ENCODE measurements at places on chromosomes 16 and 17.
A peak's percentile ranks its signal among the peaks of the same experiment; 100 is the strongest.

DNA sequence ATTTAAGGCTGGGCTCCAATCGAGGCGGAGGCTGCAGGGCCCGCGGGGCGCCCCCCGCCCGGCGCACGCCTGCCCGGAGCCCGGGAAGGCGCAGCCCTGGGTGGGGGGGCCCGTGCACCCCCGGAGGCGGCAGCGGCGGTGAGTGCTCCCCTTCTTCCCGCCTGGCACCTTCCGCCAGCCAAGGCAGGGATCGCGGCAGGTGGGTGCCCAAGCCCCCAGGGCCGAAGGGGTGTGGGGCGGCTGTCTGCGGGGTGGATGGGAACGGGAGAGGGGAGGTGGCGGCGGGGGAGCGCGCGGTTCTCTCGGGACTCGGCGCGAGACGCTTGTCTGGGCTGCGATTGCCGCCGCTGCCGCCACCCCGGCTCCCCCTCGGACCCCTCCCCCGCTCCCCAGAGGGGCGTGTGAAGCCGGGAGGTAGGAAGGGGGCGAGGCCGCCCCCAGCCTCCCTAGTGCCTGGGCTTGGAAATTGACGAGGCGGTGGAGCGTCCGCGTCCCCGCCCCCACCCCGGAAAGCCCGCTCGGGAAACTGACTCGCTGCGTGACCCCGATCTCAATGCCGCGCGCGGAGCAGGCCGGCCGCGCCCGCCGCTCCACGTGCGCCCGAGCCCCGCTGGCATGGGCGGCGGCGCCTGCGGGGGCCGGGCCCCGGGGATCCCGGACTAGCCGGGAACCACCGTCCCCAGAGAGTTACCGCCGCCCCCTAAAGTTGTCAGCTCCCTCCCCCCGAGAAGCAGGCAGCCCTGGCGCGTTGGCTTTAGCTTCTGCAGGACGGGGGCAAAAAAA is 231.5 kb downstream of the MRTFB start:
- no peak for DNase-seq

GRCh38 chr16:12020009-12020408 is 43.5 kb downstream of the SNX29 start:
- DNase-seq, result no peak

DNA sequence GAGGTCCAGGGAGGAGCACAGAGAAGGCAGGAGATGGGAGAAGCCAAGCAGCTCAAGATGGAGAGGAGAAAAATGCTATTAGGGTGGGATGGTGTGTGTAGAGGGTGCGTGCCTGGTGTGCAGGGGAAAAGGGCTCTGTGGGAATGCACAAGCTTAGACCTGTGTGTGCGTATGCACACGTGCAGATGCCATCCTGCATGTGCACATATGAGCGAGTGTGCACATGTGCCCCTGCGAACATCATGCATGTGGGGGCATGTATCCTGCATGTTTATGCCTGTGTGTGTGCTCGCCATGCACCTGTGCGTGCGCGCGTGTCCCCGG is 438 bp upstream of the KCNJ12 start:
- no peak for DNase-seq

GRCh38 chr17:1650731-1651558 is 1.3 kb upstream of the RILP start:
- no peak for DNase-seq

DNA sequence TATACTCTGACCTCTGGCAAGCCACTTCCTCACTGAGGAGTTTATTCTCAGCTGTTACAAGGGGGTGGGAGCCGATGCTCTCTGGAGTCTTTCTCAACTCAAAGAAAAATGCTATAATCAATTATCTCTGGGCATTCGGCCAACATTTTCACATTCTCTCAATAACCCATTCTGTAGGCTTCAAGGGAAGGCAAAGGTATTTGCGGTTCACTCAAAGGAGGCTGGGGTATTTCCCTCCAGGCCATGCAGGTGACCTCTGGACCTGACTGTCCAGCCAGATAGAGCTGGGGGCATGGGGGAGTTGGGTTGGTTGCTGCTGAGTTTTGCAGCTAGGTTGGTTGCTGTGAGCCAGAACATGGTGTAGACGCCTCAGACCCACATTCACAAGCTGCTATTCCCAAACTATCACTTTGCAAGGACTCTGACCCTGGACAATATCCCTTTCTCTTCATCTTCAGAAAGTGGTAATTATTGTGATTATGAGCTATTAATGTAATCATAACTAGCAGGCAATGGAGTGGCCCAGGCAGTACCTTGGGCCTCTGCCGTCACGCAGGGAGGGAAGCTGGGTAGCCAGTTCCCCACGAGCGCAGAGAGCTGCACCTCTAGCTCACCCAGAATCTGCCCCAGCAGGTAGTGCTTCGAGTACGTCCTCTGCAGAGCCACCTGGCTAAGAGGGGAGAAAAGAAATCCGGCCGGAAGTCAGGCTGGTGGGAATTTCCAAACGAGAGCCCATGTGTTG is 42.1 kb downstream of the AIPL1 start:
- peak; percentile 9 for DNase-seq

DNA sequence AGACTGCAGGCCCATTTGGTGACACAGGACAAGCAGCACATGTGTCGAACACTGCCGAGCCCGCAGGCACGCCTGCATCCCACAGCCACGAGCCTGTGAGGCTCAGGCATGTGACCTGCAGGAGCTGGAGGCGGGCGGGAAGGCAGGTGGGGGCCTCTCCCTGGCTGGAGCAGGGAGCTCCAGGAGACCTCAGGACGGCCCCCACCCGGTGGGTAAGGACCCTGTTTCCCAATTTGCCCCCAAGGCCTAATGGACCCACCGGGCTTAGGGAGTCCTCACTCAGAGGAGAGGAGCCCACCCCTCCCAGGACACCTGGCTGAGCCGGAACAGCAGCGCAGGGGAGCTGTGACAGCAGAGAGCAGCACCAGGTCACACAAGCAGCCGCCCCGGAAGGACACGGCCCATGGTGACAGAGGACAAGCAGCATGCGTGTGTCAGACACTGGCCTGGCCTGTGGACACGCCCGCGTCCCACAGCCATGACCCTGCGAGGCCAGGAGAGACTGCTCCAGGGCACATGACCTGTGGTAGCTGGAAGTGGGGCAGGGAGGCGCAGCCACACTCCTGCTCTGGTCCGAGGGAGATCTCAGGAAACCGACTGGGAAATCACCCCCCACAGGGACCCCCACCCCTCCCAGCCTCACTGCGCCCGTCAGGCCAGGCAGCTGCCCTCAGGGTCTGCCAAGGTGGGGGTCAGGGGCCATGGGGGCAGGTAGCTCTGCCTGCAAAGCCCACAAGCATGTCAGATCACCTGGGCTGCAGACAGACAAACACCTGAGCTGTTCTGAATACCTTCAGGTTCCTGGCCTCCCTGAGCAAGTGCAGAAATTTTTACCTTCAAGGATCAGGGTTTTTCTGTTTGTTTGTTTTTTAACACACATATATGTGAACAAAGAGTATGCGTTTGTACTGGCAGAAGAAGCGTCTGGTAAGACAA is 2.4 kb downstream of the SPSB3 start:
- no peak for DNase-seq

DNA sequence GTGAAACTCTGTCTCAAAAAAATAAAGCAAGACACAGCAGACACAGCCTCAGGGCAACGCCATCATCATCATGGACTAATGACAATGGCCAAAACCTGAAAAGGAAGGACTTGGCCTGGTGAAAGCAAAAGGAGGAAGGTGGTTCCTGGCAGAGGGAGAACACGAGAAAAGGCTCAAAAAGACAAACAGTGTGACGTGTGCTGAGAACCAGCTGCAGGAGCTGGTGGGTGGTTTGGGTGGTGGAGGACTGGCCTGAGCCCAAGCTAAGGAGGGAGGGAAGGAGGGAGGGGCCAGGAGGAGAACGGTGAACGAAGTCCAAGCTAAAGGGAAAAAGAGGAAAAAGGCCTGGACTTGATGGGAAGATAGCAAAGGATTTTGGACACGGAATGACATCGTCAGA is 85.1 kb downstream of the SLC39A11 start:
- no peak for DNase-seq

- DNase-seq, result no peak
Observed at GRCh38 chr16:62664566-62664965, 628.3 kb upstream of the CDH8 start.

GRCh38 chr17:72976971-72977770 is 115.3 kb downstream of the SLC39A11 start:
- no peak for DNase-seq

DNA sequence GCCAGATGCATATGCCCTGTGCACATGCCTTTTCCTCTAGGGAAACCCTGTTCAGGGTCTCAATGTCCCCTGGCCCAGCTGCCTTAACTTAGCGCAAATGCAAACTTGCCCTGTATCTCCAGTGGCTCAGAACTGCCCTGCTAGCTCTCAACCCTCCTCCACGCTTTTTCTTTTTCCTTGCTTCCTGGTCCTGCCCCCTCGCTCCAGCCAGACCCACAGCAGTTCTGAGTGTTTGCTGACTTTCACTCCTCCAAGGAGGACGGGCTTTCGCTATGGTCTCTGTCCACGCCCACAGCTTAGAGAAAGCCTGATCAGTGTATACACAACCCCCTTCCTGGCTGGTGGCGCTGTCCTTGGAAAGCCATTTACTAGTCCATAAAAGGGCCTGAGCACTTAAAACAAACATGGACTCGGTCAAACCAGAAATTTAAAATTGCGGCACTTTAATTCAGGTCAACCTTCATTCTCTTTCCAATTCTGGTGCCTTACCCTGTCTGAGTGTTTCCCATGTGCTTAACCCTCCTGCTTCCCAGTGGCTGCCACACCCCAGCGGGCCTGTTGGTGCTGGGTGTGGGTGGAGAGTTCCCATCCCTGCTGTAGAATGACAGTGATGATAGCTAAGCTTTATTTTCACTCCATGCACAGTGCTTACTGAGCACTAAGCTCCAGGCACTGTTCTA is 15.6 kb upstream of the TMEM98 start:
- DNase-seq, result no peak

- DNase-seq, result no peak
Observed at GRCh38 chr16:35574454-35575431, 2115.3 kb downstream of the TP53TG3F start.

DNA sequence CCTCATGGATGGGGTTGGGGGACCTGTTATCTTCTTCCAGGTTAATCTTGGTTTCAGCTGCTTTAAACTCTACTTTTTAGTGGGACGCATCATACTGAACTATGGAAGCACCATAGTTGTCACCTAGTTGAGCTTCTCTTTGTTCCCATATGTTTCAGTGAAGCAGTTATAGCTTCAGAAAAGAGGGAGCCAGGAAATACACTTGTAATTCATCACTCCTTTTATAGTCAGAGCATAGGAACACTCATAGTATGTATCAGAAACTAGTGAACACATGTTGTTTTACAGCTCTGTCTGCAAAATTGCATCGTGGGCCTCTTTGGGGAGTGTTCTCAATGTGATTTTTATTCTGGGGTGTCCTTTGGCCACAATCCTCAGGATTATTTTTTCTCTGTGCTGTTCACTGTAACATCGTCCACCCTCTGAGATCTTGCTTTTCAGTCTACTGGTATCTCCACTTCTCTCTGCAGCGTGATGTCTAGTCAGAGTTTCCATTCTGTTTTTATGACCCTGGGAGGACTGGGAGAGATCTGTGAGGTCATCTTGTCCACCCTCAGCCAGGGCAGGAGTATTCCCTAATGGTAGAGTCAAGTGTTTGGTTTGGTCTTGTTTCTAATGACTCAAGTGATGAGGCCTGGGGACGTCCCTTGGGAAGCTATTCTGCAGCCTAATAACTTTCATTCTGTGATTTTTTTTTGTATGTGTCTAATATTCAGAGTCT is 585.4 kb downstream of the WWOX start:
- DNase-seq, result no peak
